ENCODE measurements at places on chromosomes 4 and X.

DNA sequence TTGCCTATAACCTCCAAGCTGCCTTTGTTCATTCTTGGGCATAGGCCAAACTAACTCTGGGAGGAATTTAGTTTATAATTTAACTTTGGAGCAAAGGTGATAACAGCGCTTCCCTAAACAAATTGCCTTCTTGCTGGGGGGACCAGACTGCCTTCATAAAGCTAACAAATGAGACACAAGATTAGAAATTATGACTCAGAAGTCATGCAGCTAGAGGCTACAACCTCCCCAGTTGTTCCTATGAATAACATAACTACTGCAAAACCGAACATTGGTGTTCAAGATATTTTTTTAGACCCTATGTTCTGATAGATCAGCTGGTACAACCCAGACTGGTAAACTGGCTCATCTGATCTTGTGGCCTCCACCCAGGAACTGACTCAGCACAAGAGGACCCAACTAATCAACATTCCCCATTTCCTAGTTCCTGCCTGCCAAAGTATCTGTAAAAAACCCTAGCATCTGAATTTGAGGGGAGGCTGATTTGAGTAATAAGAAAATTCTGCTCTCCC is 22.0 kb upstream of the TMPRSS11B start:
- no peak for DNase-seq

GRCh38 chr4:107349266-107349665 is 313.2 kb upstream of the DKK2 start:
- DNase-seq, result no peak

- DNase-seq, result no peak
Observed at GRCh38 chrX:361231-362145, 25.2 kb downstream of the PPP2R3B start.

DNA sequence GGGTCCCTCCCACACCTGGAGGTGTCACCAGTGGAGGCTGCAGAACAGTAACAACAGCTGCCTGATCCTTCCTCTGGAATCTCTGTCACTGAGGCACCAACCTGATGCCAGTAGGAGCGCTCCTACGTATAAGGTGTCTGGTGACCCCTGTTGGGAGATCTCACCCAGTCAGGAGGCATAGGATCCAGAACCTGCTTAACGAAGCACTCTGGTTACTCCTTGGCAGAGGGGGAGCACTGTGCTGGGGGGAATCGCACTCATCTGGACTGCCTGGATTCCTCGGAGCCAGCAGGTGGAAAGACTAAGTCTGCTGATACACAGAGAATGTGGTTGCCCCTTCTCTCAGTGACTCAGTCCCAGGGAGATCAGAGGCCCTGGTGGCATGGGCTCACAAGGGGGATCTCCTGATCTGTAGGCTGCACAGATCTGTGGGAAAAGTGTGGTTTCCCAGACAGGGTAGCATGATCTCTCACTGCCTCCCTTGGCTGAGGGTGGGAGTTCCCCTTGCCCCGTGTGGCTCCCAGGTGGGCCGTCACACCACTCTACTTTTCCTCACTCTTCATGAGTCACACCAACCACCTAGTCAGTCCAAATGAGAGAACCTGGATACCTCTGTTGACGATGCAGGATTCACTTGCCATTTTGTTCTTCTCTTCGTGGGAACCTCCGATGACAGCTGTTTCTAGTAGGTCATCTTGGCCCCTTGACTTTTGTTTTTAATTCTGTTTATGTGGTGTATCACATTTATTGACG is 305.9 kb downstream of the IDS start:
- no peak for DNase-seq

GRCh38 chr4:1043651-1044468 is 32.4 kb downstream of the FGFRL1 start:
- DNase-seq, result peak; percentile 80

DNA sequence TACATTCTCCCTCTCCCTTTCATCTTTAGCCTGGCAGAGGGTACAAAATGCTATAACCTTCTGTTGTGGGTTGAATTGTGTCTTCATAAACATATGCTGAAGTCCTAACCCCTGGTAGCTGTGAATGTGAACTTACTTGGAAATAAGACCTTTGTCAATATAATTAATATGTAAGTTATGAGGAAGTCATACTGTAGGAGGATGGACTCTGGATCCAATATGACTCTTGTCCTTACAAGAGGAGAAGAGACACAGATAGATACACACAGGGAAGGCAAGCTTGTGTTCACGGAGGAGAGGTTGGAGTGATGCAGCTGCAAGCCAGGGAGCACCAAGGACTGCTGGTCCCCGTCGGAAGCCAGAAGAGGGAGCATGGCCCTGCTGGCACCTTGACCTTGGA is 94.7 kb downstream of the SLC2A9 start:
- DNase-seq, result no peak

DNA sequence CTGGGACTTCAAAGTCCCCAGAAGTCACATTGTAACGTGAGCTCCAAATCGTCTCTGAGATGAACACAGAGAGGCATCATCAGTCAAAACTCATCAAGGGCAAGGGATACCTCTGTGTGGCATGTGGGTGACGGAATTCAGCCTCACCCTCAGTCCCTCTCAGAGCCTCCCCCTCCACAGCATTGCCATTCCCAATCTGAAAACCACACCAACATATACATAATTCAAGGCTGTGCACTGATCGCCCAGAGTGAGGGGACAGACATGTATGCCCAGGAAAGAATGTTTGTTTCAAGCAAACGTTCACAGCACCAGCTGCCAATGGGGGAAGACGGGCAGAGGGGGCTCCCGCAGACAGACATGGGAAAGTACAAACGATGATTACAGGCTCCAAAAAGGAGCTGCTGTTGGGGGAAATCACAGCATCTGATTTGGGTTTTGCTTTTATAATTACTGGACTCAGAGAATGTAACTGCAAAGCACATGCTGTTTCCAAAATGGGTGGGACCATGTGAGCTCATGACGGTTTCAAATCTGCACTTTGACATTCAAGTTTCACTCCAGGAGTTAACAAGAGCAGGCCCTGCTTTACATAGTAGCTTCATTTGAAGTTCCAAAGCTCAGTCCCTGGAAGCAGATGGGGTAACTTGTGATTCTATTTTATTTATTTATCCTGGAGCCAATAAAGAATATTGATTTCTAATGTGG is 88.3 kb downstream of the CLCN4 start:
- no peak for DNase-seq

- no peak for DNase-seq
Observed at GRCh38 chrX:104250470-104250869, 4.3 kb downstream of the ESX1 start.

DNA sequence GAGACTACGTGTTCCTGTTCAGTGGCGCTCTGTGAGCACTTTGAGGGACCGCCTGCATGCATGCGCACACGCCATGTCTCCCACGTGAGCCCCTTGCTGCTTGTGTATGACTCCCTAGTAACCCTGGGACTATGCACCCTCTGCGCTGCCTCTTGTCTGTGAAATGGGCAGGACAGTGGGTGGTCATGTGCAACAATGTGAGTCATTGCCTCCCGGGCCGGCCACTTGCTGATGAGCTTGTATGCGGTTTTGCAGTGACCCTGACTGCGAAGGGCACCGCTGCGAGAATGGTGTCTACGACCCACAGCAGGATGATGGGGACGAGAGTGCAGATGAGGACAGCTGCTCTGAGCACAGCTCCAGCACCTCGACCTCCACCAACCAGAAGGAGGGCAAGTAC is 61.4 kb downstream of the TNIP2 start:
- DNase-seq, result no peak

- DNase-seq, result no peak
Observed at GRCh38 chr4:107718351-107718965, 1.6 kb downstream of the PAPSS1 start.

GRCh38 chrX:71510161-71510560 is 22.7 kb upstream of the OGT start:
- no peak for DNase-seq

GRCh38 chr4:36651253-36651652 is 369.8 kb downstream of the DTHD1 start:
- DNase-seq, result no peak

GRCh38 chr4:82733636-82734035 is 65.0 kb downstream of the SCD5 start:
- DNase-seq, result no peak

- DNase-seq, result no peak
Observed at GRCh38 chr4:107997794-107998193, 8.1 kb downstream of the HADH start.

- no peak for DNase-seq
Observed at GRCh38 chrX:98731821-98732220, 1678.3 kb downstream of the PCDH19 start.

DNA sequence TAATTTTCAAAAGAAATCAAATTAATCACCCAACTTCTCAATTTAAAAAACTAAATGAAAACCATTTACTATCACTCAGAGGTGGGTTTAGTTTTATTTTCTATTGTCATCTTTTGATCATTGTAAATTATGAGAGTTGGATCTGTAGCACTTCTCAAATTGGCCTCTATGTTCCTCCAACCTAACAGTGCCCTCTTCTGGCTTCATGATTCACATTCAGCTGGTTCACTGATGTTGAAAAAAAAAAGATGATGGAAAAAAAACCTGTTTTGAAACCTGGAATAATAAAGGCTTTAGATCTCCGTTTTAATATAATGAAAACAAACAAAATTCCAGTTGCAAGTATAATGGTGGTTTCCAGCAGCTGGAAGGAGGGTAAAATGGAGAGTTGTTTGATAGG is 2.4 kb upstream of the NBDY start:
- DNase-seq, result peak; percentile 6

GRCh38 chr4:137968956-137969678 is 273.0 kb downstream of the SLC7A11 start:
- DNase-seq, result no peak

DNA sequence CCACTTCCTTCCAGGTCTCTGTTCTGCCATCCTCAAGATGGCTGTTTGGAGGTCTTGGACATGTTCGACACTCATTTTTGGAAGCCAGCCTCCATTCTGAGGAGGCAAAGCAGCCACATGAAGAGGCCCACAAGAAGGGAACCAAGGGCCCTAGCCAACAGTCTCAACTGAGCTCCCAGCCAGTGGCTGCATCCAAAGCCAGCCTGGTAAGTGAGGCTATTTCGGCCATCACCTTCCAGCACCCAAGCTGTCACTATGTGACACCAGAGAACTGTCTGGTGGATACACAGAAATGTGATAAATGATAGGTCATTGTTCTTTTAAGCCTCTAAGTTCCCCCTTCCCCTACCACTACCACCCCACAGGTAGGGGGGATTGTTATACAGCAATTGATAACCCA is 127.2 kb downstream of the NPNT start:
- no peak for DNase-seq

- no peak for DNase-seq
Observed at GRCh38 chr4:118338981-118339765, 13.6 kb downstream of the PRSS12 start.

DNA sequence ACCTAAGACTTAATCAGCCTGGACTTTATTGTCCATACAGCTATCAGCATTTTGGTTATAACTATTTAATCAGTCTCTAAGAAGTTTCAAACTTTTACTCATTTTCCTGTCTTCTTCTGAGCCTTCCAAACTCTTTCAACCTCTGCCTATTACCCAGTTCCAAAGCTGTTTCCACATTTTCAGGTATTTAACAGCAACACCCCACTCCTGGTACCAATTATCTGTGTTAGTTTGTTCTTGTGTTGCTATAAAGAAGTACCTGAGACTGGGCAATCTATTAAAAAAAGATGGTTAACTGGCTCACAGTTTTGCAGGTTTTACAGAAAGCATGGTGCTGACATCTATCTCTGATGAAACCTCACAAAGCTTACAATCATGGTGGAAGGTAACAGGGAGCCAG is 195.6 kb downstream of the NPNT start:
- DNase-seq, result no peak

GRCh38 chr4:6610856-6611430 is 29.5 kb upstream of the MRFAP1 start:
- DNase-seq, result no peak

DNA sequence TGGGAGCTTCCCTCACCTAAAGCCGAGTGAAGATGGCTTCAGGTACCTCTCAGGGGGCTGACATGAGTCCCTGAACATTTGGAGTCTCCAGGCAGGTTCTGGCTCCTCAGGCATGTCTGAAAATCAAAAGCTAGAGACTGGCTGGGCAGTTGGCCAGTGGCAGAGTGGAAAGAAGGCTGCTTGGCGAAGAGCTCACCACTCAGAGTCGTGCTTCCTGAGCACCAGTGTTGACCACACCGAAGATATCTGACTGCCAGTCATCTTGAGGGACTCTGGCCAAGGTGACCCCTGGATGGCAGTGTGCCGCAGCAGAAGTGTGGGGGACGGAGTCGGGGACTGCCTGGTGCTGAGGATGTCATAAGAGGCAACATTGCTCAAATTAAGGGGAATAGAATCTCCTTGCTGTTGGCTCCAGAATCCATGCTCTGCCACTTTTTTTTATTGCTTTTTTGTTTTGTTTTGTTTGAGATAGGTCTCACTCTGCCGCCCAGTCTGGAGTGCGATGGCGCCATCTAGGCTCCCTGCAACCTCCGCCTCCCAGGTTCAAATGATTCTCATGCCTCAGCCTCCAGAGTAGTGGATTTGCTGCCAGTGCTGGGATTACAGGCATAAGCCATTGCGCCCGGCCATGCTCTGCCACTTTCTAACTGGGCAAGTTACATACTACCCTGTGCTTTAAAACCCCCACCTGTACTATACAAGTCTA is 172.5 kb upstream of the GATB start:
- DNase-seq, result peak; percentile 8

DNA sequence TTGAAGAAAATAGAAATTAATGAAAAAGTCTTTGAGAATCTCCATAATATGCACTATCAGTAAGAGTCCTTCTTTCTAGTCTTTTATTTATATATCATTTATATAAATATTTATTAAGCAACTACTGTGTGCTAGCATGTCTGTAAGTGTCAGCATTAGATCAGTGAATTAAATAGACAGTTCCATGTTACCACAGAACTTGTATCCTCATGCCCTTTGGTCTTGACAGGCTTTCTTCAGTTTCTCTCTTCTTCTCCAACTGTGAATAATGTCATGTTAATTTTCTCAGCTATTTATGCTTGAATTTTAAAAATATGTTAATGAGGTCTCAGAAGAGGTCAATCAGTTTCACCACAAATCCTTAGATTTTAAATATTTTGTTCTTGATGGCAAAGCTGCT is 389.6 kb upstream of the TRAM1L1 start:
- DNase-seq, result no peak

DNA sequence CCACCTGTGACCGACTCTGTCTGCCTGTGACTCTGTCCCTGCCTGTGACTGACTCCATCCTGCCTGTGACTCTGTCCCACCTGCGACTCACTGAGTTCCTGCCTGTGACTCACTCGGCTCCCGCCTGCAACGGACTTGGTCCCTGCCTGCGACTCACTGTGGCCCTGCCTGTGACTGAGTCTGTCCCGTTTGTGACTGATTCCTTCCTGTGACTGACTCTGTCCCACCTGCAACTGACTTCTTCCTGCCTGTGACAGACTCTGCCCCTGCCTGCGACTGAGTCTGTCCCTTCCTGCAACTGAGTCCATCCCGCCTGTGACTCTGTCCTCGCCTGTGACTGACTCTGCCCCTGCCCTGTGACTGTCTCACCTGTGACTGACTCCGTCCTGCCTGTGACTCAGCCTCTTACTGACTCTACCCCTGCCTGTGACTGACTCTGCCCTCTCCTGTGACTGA is 9.6 kb upstream of the UVSSA start:
- no peak for DNase-seq

- no peak for DNase-seq
Observed at GRCh38 chr4:81038636-81039350, 8.3 kb downstream of the BMP3 start.

- no peak for DNase-seq
Observed at GRCh38 chr4:146176891-146177290, 1.4 kb downstream of the LSM6 start.

Data from heart right ventricle (tissue), 16 donors.